Hepatic stellate cell (primary cell): ENCODE measurements at places on chromosomes 5 and 9.
A peak's percentile ranks its signal among the peaks of the same experiment; 100 is the strongest.

- DNase-seq = no peak
These were observed 21.1 kb downstream of the ZDHHC11B start for GRCh38 chr5:763397-763796.

- no peak for DNase-seq
These were observed 37.0 kb upstream of the LRRTM2 start for GRCh38 chr5:138912093-138912492.

GRCh38 chr5:36246036-36246800 is 4.5 kb upstream of the NADK2 start:
- DNase-seq = no peak

DNA sequence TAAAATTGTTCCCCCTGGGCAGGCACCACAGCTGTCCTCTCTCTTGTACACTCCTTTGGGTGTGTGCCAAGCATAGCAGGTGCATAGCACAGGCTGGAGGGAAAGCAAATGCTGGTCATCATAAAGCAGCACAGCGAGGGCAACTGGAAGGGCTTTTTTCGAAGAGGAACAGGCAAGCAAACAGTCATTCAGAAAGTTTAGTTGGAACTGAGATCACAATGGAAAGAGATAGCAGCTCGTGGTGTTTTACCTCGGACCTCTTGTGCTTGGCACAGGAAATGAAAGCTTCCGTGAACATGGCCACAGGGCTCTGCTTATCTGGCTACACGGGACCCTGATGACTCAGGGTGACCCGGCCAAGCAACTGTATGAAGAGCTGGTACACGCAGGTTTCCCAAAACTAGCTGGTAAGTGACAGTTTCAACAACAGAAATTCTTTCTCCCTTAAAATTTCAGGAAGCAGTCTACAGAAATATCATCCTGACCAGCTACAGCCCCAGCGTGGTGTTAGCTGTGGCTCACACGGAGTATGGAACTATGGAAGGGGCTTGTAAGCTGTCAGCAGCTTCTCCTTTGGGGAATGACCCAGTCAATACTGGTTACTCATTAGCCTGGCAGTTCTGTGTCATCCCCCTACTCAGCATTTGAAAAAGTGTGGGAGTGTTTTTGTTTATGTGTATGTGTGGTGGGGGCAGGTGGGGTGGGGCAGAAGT is 48.1 kb downstream of the POC5 start:
- peak; percentile 10 for DNase-seq

DNA sequence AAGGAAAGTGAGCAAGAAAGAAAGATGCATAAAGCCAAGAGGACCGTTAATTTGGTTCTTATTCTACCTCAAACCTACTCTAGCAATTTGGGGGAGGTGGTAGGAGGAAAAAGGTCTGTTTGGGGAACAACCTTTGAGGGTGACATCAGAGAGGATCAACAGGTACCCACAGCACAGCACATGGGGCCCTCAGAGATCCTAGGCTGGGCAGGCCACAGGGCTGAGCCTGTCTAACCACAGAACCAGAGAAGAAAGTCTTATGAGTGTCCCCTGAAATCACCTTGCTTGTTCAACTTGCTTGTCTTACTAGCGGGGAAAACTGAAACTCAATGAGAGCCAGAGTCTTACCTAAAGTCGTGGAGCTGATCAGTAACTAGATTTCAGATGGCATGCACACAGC is 385.2 kb downstream of the SPOCK1 start:
- DNase-seq = no peak

GRCh38 chr9:93815677-93816076 is 139.5 kb downstream of the BARX1 start:
- DNase-seq = peak; percentile 1

DNA sequence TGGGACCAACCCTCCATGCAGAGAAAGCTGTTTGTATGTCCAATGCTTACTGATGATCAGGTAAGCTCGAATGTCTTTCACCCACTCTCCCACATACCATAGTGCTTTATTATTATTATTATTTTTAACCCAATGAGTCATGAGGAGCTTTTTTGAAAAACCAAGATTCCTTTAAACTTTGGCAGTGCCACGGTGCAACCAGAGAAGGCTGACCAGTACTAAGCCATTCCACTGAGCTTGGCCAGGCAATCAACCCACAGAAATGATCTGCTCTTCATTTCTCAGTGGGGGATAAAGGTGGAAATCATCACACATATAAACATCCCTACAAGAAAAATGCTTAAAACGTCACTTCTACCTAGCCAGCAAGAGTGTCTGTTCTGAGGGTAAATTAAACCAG is 35.5 kb downstream of the JAKMIP2 start:
- DNase-seq = no peak

- DNase-seq = no peak
These were observed 491.5 kb upstream of the TUSC1 start for GRCh38 chr9:26169708-26170107.

DNA sequence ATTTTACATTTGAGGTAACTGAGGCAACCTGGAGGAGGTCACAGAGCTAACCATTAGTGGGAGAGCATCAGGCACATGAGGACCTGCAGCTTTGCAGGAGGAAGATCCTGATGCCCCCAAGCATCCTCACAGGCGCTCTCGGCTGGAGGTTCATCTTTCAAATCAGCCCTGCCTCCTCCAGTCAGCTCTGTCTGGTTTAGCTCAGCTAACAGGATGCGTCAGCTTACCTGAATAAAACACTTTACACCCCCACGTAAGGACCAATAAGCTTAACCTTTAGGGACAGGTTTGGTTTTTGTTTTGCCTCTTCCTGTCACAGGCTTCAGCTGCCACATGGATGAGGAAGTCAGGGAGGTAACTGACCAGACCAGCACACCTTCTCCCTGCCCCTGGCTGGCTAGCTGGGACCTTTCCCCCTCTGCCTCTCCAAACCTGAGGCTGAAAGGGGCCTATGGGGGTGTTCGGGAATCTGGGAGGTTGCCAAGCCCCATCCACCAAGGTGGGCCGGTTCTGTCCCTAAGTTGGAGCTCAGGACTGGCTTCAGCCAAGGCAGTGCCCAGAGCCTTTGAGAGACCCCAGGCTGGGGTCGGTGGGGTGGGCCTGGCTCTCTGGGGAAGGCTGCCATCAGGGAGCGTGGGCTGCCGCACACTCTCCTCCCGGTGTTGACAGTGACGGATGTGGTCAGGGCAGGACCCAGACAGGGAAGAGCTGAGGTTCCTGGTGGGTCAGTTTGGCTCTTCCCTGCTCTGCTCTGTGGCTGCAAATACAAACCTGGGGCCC is 20.0 kb upstream of the FCN1 start:
- no peak for DNase-seq

GRCh38 chr9:118330191-118330986 is 626.2 kb downstream of the TLR4 start:
- DNase-seq = no peak

DNA sequence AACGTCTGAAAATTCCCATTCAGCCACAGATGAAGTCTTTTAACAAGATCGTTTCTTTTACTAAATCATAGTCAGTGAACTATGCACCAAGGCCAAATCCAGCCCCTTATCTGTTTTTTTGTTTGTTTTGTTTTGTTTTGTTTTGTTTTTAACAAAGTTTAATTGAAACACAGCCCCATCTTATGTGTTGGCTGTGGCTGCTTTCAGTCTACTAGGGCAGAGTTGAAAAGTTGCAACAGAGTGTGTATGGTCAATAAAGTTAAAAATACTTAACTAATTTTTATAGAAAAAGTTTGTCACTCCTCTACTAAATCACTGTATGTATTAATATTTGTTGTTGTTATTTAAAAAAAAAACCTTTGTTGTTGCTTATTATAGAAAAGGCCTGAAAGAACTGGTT is 137.1 kb downstream of the CAAP1 start:
- no peak for DNase-seq

DNA sequence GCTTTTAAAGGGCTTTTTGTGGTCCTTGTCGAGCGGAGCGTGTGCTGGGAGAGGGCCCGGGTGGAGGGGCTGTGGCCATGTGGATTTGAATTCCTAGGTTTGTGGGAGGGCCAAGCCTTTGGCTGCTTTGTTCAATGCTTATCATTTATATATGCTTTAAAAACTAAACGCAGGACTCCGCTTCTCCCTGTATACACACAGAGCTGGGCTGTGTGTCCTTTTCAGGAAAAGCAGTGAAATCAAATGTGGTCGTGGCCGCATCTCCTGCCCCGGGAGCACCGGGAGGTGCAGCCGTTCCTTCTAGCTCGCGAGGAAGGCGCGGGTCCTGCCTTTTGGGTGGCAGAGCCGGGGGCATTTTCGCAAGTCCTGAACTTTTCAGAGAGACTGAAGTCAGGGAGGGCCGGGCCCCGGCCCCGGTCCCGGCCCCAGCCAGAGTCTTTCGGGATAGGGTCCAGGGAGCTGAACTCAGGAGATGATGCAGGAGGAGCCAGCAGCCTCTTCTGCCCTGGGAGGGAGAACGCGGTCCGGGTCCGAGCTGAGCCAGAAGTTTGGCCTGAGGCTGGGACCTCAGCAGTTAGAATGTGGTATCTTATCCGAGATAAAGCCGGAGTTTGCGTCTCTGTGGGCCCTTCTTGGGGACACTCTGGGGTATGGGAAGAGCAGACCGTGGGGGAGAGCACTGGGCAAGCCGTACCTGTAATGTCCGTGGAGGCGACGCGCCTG is 158.8 kb downstream of the C9orf152 start:
- DNase-seq = peak; percentile 43

- DNase-seq = no peak
These were observed 72.4 kb upstream of the SNX2 start for GRCh38 chr5:122702524-122702875.

DNA sequence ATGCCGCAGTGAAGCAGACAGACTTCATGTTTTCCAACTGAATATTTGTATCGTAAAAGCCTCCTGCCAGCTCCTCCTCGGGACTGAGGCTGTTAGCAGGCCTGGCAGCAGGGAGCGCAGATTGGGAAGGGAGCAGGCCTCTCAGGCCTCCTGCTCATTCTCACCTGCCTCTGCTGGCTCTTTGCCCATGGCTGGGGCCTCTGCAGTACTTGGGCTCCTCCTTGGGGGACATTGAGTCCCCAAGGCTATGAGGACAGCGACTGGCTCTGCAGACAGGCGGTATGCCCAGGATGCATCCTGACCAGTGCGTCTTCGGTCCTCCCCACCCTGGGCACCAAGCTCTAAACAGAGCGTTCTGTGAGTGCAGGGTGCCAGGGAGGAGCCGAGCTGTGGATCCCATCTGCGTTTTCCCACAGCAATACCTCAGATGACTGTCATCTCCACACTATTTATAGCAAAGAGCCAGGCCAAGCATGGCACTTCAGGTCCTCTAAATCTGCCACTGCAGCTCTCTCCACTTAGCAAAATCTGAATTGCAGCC is 38.7 kb downstream of the TSTD2 start:
- DNase-seq = no peak

DNA sequence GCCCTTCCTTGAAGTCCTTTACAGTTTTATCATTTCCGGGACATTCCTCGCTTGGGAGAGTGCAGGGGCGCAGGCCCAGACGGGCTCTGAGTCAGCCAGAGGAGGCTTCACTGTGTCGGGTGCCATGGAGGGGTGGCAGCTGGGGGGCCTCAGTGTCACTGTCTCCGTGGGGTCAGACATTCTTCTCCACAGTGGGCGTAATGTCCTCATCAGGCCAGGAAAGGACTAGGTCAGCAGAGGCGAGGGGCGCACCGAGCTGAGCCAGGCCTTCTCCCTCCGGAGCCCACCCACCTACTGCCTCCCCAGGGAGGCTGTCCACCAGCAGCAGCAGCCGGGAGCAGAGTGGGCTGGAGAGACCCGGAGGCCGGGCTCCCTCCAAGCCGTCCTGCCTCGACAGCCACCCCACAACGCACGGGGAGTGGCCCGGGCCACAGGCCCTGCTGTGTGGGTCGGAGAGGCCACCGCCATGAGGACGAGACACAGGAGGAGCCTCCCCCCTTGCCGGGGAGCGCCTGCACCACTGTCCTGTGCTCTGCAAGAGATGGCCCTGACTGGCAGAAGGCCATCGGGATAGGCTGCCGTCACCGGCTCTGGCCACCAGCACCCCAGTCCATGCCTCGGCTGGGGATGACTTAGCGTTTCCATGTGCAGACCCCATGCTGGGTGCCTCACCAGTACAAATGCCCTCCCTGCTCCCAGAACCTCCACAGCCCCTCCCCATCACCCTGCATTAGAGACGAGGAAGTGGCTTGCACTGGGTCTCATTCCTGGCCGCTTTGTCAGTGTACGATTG is 26.5 kb downstream of the SARDH start:
- DNase-seq = peak; percentile 96

GRCh38 chr5:96968074-96968473 is 32.2 kb downstream of the LNPEP start:
- no peak for DNase-seq

GRCh38 chr9:105416840-105417239 is 31.0 kb upstream of the FSD1L start:
- no peak for DNase-seq

DNA sequence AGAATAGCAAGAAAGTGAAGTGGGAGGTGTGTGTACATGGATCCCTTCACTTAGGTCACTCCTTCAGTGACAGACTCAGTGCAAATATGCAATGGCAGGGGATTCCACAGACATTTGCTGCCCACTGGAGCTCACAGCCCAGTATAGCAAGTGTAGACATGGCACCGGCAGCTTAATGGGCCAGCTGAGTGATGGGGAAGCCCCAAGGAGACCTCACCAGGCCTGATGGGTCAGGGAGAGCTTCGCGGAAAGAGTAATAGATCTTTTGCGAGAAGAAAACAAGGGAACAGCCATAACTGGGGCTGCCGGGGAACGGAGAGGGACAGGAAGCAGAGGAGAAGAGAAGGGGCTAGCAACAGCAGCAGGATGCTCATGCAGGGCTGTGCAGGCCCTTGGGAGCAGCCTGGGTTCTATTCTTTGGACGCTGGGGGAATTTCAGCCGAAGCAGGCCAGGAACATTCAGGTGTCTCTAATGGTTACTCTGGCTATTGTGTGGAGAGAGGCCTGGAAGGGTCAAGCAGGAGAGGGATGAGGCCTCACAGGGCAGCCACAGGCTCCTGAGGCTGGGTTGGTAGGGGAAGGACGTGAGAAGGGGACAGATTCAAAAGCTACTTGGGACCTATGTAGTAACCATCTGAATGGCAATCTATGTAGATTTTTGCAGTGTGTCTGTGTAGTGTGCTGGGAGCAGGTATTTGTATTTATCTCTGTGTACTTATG is 27.0 kb downstream of the TCF7 start:
- no peak for DNase-seq
